ENCODE measurements at places on chromosomes 7 and 10.

GRCh38 chr10:124285587-124286527 is 132.9 kb downstream of the OAT start:
- DNase-seq, result no peak

GRCh38 chr7:67940400-67940799 is 943.8 kb downstream of the TYW1 start:
- no peak for DNase-seq

GRCh38 chr7:87596696-87597095 is 4.0 kb downstream of the ABCB1 start:
- DNase-seq, result no peak

DNA sequence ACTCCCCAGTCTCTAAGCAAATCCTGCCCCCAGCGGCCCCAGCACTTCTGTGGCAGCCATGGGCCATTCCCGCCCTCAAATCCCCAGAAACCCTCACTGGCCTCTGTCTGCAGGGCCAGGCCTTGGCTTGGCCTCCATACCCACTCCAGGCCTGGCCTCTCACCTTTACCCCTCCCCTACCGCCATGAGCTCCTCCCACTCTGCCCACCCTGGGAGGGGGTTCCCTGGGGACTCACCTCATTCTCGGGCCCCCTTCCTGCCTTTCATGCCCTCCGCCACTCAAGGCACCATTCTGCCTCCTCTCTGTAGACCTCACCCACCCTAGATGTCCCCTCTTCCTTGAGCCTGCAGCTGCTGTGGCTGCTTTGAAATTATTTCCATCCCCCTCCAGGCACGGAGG is 41.0 kb downstream of the PRF1 start:
- no peak for DNase-seq

DNA sequence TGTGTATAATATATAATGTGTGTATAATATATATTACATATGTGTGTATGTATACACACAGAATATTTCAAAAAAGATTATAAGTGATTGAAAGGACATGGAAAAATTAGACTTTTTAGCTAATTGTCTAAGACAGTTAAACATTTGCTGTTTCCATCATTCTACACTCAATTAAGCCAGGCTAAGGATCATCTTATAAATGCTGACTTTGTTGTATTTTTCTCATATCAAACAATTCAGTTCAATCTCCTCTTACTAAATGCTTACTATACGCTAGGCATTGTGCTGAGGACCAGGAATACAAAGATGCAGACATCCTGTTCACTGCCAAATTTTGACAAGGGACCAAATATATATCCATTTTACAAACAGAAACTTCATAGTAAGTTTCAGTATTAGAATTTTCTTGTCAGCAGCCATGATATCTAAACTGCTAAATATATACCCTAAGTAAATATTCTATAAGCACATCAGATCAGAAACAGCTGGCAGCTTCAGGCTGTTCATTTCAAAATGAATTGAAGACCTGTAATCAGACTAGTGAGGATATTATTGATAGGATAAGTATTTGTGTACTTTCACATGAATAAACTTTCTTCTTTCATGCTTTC is 10.3 kb upstream of the LRRN3 start:
- DNase-seq, result no peak

- no peak for DNase-seq
These were observed 498.1 kb downstream of the PLXNA4 start for GRCh38 chr7:132077971-132078685.

DNA sequence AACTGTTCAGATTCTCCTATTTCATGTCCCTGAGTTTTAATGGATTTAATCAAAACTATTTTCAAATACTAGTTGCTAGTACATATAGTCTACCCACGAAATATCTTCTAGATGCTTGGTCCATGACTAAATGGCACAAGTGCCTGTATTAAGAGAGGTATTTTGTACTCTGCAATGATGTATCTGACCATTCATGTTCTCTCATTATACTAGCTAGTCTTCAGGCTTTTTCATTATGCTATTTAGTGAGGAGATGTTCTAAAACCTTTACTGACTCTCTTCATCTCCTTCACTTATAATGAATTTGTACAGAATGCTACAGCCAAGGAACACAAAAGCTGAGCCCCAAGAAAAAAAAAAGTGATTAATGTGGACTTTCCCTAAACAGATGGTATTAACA is 222.5 kb downstream of the AHR start:
- no peak for DNase-seq

DNA sequence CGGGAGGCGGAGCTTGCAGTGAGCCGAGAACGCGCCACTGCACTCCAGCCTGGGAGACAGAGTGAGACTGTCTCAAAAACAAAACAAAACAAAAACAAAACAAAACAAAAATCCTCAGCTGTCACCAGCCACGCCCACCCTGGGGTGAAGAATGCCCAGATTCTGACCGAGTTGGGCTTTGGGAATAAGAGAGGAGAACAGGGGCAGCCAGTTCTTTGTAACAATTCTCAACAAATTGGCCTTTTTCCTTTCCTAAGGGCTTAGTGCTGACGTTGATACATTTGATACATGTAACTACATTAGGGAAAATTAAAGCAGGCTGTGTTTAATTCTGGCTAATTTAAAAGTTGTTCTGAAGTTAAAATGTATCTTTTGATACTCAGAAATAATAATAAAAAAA is 121.0 kb downstream of the EPC1 start:
- no peak for DNase-seq

DNA sequence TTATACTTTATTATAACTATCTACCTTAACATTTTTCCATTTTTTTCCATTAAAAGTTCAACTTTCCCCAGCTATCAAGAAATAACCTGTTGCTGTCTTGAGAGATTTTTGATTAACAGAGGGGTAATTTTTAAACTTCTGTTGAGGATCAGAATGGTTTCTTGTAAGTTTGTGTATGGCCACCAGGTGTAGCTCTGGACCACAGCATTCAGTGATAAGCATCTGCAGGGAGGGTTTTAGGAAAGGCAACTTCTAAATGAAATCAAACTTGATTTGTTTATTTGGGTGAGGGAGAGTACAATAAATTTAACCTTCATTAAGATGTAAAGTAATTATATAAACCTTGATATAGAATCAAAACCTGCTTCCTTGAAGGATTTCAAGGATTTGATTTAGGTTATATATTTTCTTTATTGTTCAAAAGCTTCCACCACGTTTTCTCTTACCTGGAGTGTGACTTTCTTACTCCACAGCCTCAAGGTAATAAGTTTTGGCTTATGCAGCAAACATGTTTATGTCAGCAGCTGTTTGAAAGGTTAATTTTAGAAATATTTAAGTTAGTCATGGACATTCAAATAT is 153.3 kb downstream of the STK31 start:
- peak; percentile 3 for DNase-seq

- no peak for DNase-seq
These were observed 133.1 kb upstream of the PPP1R3A start for GRCh38 chr7:114051871-114052331.

DNA sequence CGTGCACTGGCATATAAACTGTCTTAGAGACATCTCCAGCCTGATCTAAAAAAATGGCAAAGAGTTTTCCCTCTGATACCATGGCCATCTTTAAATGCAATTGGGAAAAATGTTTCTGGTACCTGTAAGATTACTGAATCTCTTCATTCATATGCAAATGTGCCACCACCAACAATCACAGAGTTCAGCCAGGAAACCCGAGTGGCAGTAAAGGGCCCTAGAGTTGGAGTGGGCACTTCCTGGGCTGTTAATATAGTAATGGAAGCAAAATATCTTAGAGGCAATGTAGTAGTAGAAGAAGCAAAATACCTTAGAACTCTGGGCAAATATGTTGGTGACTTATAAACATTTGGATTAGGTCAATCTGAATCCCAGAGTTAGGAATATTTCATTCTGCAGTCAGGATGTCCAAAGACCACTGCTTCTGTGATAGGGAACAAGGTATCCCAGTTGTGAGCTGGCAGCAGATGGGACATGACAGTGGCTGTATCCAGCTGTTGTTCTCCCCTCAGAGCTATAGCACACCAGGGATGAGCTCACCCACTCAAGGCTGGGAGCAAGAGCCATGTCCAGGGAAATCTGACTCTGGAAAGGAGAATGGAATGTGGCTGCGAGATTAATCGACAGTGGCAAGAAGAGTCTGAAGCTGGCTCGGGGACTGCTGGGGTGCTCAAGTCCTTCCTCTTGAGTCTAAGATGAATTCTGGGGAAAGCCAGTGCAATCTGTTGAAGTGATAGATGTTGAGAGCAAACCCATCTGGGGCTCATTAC is 332.1 kb downstream of the PHTF2 start:
- DNase-seq, result no peak

- no peak for DNase-seq
These were observed 209.4 kb downstream of the CELF2 start for GRCh38 chr10:11227103-11227502.

DNA sequence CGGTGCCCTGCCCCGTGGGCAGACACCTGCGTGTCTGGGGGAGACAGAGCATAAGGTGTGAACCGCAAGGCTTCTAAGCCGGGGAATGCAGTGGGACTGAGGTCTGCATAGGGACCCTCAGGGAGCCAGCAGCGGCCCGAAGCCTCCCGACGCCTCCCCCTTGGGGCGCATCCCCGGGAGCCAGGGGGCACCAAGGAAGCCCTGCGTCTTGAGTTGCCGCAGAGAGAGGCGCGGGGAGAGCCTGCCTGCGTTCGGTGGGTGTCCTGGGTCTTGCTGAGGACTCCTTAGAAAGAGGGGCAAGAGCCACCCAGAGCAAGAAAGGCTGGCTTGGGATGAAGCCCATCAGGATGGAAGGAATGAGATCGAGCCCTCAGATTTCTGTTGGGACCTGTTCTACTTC is 18.2 kb upstream of the UNCX start:
- DNase-seq, result no peak

GRCh38 chr7:88452646-88453045 is 146.0 kb upstream of the STEAP4 start:
- DNase-seq, result no peak

DNA sequence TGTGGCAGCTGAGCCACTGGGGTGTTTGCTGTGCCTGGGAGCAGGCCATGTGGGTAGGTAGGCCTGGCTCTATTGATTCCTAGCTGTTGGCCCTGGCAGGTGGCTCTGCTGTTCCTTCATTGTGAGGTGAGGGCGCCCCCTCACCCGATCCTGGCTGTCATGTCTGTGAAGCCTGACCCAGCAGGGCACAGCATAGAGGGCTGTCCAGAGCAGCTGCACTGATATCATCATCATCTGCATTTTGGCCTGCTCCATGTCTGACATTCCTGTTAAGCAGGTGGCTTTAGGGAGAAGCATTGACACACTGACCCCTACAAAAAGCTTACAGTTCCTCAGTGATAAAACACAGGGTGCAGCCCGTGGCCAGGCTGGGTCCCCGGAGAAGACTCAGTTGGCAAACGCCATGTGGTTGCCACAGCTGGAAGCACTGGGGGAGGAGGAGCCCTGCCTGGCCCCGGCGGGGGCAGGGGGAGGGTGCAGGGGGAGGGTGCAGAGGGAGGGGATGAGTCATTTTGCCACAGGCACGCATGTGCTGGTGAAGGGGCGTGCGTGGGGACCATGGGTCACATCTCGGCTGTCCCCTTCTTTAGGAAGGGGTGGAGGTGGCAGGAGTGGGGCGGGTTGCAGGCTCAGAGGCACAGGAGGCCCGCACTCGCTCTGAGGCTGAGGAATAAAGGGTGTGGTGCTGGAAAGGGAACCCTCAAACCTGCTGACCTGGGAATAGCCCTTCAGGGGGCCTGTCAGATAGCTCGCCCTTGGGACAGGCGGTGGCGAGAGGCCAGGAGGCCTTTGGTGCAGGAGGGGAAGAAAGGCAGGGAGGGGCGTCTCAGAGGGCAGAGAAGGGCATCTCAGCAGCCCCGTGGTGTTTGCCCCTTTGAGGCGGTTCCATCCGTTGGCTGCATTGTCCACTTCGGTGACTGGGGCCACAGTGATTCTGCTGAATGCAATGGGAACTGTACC is 31.6 kb downstream of the IKZF1 start:
- DNase-seq, result peak; percentile 80

- DNase-seq, result no peak
These were observed 171.0 kb downstream of the PPP1R17 start for GRCh38 chr7:31858055-31858454.

- no peak for DNase-seq
These were observed 41.8 kb upstream of the FIGNL1 start for GRCh38 chr7:50491943-50492342.

DNA sequence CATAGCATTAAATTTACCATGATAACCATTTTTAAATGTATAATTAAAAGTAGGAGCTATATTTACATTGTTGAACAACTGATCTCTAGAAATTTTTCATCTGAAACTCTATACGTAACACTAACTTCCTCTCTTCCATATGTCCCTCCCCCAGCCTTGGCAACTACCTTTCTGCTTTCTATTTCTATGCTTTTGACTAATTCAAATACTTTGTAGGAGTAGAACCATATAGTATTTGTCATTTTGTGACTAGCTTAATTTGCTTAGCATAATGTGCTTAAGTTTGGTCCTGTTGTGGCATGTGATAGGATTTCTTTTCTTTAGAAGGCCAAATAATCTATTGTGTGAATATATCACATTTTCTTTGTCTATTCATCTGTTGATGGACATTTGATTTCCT is 225.3 kb upstream of the POT1 start:
- no peak for DNase-seq

DNA sequence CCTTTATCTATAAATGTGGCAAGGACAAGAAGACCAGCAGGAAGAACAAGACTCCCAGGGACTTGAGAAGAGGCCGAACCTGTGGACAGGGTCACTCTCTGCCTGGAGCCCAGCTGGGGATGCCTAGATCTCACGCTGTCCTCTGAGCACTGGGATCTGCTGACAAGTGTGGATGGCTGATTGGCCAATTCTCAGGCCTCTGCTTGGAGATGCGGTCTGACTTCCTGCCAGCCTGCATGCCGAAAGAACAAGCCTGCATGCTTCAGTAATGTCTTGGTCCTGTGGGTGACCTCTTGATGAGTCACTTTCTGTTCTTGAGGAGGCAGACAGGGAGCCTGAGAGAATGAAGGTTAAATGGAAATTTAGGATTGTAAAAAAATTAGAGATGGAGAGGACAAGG is 84.7 kb downstream of the TMEM178B start:
- DNase-seq, result no peak

GRCh38 chr10:118907051-118907450 is 122.5 kb upstream of the NANOS1 start:
- no peak for DNase-seq

- no peak for DNase-seq
These were observed 32.0 kb upstream of the ARHGAP22 start for GRCh38 chr10:48636901-48637300.

DNA sequence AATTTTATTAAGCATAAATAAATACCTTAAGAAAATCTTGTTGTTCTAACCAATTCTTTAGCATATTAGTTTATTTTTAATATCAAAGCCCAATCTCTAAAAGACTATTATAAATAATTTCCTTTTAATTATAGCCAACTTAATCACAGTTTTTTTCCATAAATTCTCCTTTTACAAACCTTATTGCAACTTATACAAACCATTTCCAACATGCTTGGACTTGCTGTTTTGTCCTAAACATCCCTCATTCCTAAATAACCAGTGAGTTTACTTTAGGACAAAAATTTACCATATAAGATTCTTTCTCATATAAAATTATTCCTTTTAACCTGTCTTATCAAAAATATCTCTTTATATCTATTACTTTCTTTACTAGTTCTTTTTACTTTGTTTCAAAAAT is 25.2 kb upstream of the LSM8 start:
- no peak for DNase-seq

- no peak for DNase-seq
These were observed 50.2 kb downstream of the LAMB4 start for GRCh38 chr7:108079648-108080591.

Measured in activated T-cell treated with anti-CD3 and anti-CD28 coated beads for 48 hours (primary cell).